ENCODE measurements at places on chromosomes 1 and 21.

GRCh38 chr1:54081306-54082270 lies 28.2 kb downstream of the TCEANC2 start:
- DNase-seq, result no peak

- no peak for DNase-seq
These were observed 49.1 kb downstream of the GLIS1 start for GRCh38 chr1:53689736-53690326.

DNA sequence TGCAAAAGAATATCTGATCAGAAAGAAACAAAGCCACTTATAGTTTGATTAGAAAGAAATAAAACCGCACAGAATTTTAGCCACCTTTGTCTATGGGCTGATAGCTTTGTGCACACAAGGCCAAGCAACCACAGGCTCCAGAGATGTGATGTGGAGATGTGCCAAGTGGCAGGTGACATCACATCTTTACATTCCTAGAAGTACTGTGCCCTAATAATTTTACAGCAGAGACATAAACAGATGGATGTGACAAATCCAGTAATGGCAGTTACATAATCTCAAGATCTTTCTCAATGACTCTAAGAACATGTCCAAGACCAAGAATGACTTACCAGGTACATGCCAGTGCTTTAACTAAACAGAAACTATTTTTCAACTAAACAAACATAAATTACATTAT lies 159.5 kb downstream of the LTN1 start:
- no peak for DNase-seq

DNA sequence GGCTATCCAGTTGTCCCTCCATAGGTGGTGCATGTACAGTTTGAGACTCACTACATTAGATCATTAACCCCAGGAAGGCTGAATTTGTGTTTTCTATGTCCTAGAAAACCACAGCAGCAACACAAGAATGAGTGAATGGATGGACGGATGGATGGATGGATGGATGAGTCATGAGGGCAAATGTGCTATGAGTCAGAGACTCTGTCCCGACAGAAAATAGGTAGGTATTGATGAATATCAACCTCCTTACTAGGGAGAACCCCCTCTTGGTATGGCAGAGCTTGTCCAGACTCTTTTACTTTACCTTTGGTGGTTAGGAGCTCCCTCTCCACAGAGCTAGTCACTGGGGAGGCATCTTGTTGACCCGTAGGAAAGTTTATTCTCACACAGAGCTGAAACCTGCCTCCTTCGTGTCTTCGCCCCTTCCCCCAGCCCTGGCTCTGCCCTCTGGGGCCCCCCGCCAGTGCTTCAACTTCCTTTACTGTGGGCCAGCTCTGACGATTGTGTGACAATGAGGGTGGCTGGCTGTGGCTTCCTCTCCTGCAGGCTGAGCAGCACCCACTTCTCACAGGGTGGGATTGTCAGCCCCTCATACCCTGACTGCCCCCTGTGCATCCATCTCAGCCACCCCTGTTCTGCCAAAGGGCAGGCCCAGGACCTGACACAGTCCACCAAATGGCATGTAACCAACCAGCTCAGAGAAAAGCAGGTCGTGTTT lies 145.2 kb downstream of the FOXD2 start:
- DNase-seq, result no peak
